Mesothelial cell of epicardium (in vitro differentiated cells): ENCODE measurements at places on chromosomes 2 and 18.
A peak's percentile ranks its signal among the peaks of the same experiment; 100 is the strongest.

GRCh38 chr18:74478880-74479279, 17.3 kb upstream of the CNDP2 start:
- DNase-seq, result no peak

GRCh38 chr2:175152242-175152641, 15.8 kb downstream of the ATF2 start:
- no peak for DNase-seq

GRCh38 chr2:155060896-155061295, 362.4 kb downstream of the KCNJ3 start:
- no peak for DNase-seq

GRCh38 chr18:58851856-58852255, 12.8 kb upstream of the ZNF532 start:
- no peak for DNase-seq

DNA sequence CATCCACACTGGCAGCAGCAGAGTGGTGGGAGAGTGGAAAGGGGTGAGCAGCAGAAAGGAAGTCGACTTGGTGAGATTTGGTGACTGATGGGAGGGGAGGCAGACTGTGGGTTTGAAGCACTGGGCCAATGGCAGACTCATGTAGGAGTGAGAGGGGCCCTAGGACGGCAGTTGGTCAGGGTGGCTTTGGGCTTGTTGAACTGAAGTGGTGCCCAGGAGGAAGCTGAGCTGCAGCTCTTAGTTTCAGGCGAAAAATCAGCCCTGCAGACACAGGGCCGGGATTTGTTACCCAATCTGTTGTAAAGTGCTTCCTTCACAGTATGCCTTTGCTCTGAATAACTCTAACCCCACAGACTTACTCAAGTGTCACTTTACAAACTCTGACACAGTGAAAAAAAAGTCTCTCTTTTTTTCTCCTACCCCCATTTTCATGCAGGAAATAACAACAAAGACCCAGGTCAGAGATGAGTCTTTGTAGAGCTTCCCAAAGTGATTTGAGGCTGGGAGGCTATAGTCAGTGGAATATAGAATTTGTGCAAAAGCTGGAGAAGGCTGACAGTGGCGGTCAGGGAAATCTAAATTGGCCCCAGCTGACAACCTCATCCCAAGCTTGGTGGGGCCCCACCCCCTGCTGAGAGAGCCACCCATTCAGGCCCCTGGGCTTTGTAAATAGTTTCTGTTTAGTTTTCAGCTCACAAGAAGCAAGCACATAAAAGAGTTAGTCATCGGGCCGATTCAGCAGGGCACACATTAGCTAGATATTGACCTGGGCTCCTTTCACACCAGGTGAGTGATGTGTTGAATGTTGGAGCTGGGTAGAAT, 226.9 kb downstream of the VAPA start:
- DNase-seq, result no peak

GRCh38 chr2:210195101-210195852, 24.1 kb upstream of the KANSL1L start:
- no peak for DNase-seq

- DNase-seq, result peak; percentile 42
Measured at GRCh38 chr2:234495251-234496054, 1.4 kb downstream of the ARL4C start.

- DNase-seq, result no peak
Measured at GRCh38 chr18:9771977-9772660, 64.0 kb downstream of the RAB31 start.

GRCh38 chr18:78566720-78567119, 412.9 kb upstream of the SALL3 start:
- no peak for DNase-seq

DNA sequence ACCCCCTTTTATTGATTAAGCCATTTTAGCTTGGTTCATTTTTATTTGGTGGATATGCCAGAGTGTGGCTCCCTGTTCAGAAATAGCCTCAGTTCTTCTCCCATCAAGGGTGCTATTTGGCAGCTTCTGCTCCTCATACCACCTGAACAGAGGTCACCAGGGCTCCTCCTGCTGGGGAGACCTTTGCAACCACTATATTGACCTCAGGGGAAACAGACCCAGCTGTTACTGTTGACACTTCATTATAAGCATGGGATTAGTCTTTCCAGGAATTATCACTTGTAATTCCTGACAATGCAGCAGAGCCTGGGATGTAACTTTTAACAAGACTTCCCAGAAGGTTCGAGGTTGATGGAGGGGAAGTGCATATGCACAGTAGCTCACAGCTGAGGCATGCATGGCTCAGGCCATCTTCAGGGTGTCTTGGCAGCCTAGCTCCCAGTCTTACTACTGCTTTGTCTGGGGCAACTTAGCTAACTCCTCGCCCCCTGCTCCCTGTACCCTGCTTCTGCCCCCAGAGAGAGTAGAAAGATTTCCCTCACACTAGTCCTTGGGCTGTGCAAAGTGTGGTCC, 239.4 kb upstream of the SPRED2 start:
- no peak for DNase-seq

DNA sequence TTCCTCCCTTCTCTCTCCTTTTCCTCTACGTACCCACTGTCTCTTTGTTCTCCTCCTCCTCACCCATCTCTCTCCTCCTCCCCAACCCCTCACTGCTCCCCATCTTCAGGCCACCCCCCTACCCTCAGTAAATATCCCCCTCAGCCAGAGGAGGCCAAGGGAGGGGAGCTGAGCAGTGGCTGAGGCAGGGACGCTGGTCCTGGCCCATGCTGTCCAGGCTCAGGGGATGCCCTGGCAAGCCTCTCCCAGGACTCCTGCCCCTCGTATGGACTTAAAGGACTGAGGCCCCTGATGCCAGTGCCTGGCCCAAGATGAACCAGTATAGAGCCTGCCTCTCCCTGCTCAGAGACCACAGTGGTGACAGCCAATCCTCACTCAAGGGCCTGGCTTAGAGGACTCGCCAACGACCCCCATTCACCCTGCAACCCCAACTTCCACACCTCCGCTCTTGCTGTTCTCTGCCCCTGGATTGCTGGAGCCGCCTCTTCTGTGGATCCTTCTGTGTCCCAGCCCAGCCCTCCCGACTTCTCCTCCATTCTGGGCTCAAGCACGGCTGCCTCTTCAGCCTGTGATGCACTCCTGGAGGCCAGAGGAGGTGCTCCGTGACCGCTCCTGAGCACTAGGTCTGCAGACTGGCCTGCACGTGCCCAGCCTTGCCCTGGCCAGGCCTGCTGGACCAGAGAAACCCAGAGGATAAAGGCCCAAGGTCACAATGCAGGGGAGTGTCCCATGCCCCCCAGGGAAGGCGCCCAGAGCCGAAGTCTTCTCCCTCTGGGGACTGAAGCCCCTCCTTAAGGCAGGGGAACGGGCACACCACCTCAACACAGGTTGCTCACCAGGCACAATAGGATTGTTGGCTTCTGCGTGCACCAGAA, 9.5 kb upstream of the DUSP2 start:
- no peak for DNase-seq

DNA sequence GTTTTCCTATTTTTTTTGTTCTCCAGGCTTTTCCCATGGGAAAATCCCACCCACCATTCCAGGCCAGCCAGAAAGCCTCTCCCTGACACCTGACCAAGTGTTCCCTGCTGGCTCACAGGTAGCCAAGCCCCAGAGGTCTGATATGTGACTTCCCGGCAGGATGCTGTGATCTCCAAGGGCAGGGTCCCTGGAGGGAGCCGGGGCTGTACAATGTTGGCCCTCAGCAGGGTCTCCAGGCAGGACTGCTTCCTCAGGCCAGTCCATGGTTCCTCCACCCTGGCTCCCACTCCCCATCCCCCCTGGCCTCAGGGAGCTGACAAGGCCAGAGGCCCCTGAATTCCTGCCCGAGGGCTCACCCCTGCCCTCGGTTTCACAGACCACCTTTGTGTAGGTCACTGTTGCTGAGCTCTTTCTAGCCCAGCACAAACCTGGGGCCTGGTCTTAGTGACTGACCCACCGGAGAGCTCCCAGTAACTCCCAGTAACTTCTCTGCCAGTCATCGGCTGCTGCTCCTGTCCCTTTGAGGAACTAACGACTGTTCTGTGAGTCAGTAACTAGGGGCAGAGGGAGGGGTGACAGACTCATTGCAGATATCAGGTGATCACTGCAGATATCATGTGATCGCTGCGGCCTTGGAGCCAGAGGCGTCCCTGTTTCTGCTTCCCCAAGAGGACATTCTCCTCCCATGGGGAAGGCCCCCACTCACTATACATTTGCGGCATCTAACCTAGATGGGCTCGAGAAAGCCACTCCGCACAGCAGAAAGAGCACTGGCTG, 38.7 kb downstream of the SDC1 start:
- DNase-seq, result no peak

DNA sequence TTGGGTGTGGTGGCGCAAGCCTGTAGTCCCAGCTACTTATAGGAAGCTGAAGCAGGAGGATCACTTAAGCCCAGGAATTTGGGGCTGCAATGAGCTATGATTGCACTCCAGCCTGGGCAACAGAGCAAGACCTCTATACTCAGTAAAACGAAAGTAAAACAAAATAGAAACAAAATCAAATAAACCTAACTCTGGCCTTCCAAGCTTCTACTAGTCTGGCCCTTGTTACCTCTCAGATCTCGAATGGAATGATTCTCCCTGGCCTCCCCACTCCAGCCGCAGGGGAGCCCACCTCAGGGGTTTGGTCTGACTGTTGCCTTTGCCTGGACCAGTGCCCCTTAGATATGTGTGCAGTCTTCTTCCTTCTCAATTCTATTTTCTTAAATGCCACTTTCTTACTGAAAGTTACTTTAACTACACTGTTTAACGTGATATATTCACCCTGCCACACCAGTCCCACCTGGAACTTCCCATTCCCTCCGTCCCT, 160.0 kb upstream of the GCFC2 start:
- DNase-seq, result no peak

GRCh38 chr2:226683944-226684562, 115.6 kb downstream of the IRS1 start:
- DNase-seq, result no peak

DNA sequence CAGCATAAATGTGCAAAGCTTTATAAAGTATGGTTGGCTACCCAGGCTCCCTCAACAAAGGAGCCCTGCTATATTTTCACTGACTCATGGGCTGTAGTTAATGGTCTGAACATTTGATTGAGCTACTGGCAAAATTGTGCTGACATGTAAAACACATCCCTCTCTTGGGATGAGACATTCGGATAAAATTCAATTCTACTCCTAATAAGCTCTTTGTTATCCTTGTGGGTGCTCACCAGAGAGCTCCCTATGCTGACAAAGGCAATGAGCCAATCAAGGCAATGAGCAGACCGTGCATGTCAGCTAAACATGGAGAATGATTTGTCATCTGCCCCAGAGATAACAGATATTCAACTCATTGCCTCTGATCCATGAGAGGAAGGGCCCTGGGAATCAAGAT, 27.7 kb downstream of the SERPINB8 start:
- no peak for DNase-seq

- DNase-seq, result no peak
Measured at GRCh38 chr2:62435720-62436119, 70.3 kb downstream of the TMEM17 start.

- no peak for DNase-seq
Measured at GRCh38 chr18:65817178-65817577, 66.4 kb downstream of the CDH7 start.

- DNase-seq, result peak; percentile 43
Measured at GRCh38 chr2:14903709-14904374, 271.3 kb downstream of the LRATD1 start.

- DNase-seq, result no peak
Measured at GRCh38 chr18:24016643-24017042, 2.1 kb downstream of the TTC39C start.
